ENCODE measurements at places on chromosomes 12 and 14.

- no peak for DNase-seq
Observed at GRCh38 chr12:62278022-62278421, 17.8 kb downstream of the USP15 start.

GRCh38 chr14:22544406-22544805, 44.6 kb downstream of the DAD1 start:
- DNase-seq: no peak

- no peak for DNase-seq
Observed at GRCh38 chr12:131380965-131381705, 329.8 kb upstream of the SFSWAP start.

- DNase-seq: no peak
Observed at GRCh38 chr14:70018230-70018629, 139.0 kb downstream of the SMOC1 start.

- DNase-seq: no peak
Observed at GRCh38 chr12:124365726-124366430, 71.0 kb downstream of the RFLNA start.

DNA sequence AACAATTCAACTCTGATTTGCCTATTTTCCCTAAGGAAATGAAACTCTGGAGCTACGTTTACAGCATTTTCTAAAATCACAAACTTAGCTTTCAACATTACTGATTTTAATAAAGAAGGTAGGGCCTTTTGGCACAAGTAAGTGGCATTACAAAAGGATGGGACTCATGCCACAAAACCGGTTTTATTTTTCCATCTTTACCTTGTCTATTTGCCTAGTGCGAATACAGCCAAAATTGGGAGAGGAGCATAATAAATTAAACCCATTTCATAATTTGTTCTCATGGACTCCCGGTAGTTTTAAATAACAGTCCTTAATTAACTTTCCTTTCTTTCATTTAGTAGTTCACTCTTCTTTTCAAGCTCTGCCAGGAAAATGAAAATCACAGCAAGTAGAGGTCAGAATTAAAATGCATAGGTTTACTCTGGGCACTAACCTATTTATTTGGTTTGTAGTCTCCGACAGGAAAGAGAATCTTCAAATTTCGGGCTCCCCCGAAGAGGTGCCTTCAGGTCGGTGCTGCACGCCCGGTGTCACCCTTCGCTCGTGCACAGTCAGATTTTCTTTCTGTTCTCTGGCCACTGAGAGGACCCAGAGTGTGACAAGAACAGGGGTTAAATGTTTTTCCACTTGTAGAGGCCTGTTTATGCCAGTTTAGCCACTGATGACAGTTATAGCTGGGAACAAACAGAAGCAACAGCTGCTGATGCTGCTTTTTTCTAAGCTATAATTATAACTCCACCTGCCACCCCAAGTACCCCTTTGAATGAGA, at the start of gene BEST3:
Gene BEST3, minus strand, starts transcription at position 535 of the 772 bp plus-strand sequence. CDS start 1,505 bp downstream, outside the sequence.
- no peak for DNase-seq

DNA sequence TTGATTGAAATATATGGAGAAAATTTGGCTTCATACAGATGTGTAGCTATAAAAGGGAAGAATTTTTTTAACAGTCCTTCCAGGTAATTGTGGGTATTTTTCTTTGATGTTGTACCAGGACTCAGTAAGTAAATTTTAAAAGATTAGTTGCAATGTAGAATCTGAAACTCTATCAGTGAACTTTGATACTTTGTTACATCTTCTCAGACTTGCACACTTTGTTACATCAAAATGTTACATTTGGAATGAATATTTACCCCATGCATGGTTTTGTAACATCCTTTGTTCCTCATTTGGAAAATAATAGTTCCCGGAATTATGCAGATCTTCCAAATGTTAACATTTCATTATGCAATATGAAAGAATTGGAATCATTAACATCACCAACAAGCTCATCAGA, 13.8 kb downstream of the MTHFD1 start:
- no peak for DNase-seq

DNA sequence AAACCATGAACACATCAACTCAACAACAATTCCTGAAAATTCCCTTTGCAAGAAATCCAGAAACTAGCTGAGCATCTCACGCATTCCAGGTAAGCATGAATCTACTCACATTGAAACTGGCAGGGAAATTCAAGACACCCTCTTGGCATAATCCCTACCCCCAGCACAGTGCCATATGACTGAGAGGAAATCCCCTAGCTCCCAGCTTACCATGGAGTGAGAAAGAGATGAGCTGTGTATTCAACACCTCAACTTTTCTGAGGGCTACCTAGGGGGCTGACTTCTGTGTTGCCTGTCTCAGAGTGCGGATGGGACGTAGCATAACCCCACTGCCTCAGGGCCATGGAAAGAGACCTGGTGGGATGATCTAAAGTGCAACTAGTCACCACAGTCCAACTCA, 37.7 kb upstream of the GPR132 start:
- DNase-seq: no peak

GRCh38 chr12:77113971-77114370, 48.6 kb upstream of the E2F7 start:
- DNase-seq: no peak

DNA sequence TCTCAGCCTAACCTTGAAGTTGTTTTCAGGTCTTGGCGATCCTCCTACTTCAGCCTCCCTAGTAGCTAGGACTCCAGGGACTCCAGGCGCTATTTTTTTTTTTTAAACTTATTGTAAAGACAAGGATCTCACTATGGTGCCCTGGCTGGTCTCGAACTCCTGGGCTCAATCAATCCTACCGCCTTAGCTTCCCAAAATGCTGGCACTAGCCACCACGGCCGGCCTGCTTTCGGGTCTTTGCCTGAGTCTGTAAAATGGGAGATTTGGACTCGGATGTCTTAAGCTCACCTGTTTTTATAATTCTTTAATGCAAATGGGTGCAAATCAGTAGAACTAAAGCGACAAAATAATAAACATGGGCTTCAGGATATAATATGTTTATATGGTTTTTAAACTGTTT, 858 bp upstream of the SYT10 start:
- DNase-seq: no peak

DNA sequence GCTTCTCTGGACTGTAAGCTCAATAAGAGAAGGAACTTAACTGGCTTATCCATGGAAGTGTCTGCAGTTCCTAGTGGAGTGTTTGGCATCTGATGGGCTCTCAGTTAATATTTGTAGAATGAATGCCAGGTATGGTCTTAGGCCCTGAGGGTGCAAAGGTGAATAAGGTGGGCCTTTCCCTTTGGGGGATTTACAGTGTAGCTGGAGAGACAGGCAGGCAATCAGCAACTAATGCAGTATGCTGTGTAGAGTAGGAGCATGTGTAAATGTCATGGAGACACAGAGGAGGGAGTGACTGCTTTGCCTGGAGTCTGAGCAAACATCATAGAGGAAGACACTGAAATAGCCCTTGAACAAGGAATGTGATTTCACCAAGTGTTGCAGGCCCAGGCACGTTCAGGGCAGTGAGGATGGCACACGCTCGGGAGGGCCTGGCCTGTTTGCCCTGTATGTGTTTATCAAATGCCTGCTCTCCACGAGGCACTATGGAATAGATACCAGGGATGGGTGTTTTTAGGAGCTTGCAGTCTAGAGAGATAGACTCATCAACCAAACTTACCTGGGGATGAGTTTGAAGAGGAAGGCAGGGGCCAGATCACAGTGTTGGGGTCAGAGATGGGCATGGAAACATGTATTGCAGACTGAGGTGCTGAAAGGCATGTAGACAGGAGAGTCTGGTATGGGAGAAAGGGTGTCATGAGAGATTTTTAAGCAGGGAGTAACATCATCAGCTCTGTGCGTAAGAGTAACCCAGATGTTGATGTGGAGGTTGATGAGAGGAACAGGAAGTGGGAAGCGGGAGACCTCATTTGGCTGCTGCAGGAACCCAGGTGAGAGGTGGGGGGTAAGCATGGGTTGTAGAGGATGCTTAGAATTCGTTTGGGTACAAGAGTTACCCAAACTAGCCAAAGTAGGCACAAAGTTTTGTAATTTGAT, 54.1 kb downstream of the PLXNC1 start:
- no peak for DNase-seq

DNA sequence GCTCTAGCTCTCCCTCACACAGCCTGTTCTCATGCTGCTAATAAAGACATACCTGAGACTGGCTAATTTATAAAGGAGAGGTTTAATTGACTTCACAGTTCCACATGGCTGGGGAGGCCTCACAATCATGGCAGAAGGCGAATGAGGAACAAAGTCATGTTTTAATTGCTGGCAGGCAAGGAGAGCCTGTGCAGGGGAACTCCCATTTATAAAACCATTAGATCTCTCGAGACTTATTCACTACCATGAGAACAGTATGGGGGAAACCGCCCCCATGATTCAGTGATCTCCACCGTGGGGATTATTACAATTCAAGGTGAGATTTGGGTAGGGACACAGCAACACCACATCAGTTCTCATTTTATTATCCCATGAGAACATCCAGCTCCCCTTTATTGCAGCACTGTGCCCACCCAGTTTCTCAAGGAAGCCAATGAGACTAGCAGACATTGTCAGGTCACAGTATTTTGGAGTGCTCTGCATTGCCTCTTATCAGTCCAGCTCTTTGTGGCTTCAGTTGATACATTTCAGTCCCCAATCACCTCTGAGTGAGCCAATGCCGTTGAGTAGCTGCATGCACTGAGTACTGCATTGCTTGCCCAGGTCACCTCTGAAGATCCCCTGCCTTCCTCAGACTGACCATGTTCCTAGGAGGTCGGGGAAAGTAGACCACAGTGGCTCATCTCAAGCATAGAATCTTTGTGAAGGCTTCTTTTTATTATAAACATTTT, 131.2 kb downstream of the CRADD start:
- no peak for DNase-seq

- DNase-seq: peak; percentile 38
Observed at GRCh38 chr12:51923506-51924365, 16.4 kb downstream of the ACVRL1 start.

- no peak for DNase-seq
Observed at GRCh38 chr12:42607584-42608058, 18.1 kb upstream of the PRICKLE1 start.

GRCh38 chr14:64566651-64567122, 16.9 kb downstream of the PPP1R36 start:
- DNase-seq: no peak

- DNase-seq: no peak
Observed at GRCh38 chr12:40921563-40922163, 229.4 kb downstream of the CNTN1 start.

GRCh38 chr14:96592591-96593386, 90.6 kb downstream of the PAPOLA start:
- peak; percentile 53 for DNase-seq

DNA sequence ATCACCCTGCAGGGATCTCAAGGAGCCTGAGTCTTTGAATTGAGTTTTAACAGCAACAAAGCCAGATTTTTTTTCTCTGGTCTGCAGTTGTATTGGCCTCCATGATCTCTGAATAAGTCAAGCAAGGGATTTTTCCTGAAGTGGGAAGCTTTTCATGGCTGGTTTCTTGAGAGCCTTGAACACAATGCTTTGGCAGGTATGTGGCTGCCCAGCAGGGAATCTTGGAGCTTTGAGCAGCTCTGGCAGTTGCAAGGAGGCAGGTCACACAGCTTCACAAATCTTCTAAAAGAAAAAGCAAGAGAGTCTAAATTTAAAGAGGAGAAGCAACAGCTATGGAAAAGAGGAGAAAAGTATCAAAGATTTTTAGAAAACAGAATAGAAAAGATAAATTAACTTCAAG, 60.1 kb downstream of the RPS29 start:
- no peak for DNase-seq

GRCh38 chr12:201361-201760, 12.6 kb downstream of the SLC6A12 start:
- no peak for DNase-seq

- DNase-seq: no peak
Observed at GRCh38 chr12:56723889-56724700, 1.0 kb downstream of the NACA start.

GRCh38 chr12:45591635-45592034, 137.9 kb upstream of the ARID2 start:
- DNase-seq: no peak

DNA sequence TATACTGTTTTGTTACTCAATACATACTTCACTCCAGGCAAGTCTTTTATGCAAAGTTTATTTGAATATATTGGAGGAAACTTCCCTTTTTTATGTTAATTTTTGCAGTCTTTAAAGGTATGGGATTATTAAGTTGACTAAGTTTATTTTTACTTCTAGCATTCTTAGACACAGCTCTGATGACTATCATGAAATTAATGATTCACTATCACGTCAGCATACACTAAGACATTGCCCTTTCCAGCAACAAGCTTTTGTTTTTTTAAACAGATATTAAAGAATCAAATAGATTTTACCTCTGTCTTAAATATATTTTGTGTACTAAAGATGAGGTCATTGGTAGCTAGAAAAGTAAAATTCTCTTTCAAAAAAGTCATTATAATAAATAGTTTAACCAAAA, 52.1 kb downstream of the DERA start:
- DNase-seq: no peak

DNA sequence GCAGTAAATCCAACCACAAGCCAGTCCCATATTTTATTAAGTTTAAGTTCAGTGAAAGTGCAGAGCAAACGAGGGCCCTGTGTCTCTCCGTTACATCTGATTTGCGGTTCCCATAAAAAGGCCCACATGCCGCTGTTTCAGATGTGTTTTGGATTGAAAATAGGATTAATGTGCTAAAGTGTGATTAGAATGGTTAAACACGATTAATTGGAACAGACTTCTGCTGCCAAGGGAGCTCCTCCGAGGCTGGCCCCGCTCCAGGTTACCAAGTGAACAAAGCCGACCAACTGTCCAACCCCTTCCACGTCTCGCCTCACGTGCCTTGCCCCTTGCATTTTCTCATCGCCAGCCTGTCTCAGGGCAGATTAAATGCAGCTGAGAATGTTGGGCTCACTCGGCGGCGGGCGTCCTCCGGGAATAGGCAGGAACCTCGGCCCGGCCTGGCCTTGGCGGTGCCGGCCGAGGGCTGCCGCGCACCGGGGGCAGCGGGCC, 166.5 kb upstream of the GSC start:
- no peak for DNase-seq

- DNase-seq: no peak
Observed at GRCh38 chr14:65832431-65833266, 420.1 kb downstream of the FUT8 start.

- DNase-seq: peak; percentile 20
Observed at GRCh38 chr12:102883204-102883799, 33.7 kb downstream of the PAH start.

GRCh38 chr12:41202051-41202450, 13.9 kb downstream of the PDZRN4 start:
- DNase-seq: no peak

- no peak for DNase-seq
Observed at GRCh38 chr12:1162081-1162760, 171.2 kb downstream of the ERC1 start.

- no peak for DNase-seq
Observed at GRCh38 chr12:53703756-53704155, 23.5 kb downstream of the CALCOCO1 start.

- DNase-seq: no peak
Observed at GRCh38 chr12:47903151-47903611, 1.6 kb downstream of the VDR start.

- no peak for DNase-seq
Observed at GRCh38 chr12:122130150-122130549, 43.9 kb downstream of the IL31 start.

DNA sequence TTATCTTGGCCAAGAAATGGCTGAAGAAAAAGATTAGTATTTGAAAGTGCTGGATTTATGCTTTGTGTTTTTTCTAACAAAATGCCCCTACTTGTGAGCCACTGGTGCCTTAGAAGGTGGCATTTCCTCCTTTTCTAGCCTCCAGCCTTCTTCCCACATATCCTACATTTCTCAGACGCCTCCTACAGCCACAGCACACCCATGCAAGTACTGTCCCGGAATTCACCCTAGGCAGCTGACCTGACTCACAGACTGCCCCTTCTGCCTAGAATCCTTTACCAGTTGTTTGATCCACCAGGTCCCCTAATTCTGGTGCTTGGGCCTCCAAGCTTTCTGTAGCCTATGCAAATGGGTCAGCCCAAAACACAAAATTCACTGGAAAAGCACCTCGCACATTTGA, 166.0 kb downstream of the FOXN3 start:
- DNase-seq: no peak

All from CD4-positive, alpha-beta T cell treated with Interleukin-15 for 1 hour (primary cell).